ENCODE measurements at places on chromosomes 5 and 9.

DNA sequence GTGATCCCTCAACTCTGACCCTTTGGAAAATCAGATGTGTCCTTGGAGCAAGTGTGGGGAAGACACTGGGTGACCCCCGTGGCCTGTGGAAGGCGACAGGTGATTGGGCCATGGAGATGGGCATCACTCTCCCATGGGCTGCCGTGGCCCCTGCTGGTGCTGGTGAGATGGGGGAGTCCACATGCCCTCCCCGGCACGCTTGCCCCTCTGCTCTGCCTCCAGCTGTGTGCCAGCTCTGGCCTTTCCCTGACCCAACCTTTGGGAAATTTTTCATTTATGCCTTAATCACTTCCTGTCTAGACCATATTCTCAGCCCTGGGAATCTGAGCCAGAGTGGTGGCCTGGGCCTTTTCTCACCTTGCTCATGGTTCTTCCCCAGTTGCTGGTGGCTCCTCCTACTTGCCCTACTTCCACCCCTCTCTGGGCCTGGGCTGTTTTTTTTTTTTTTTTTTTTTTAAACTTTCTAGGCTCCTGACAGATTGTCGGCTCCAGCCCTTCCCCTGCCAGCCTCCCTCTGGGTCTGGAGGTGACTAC, 56.6 kb downstream of the RGS3 start:
- no peak for DNase-seq

- DNase-seq: peak; percentile 15
Observed at GRCh38 chr9:12640016-12640587, 53.1 kb upstream of the TYRP1 start.

- peak; percentile 65 for DNase-seq
Observed at GRCh38 chr5:178069909-178070308, 43.4 kb upstream of the N4BP3 start.

DNA sequence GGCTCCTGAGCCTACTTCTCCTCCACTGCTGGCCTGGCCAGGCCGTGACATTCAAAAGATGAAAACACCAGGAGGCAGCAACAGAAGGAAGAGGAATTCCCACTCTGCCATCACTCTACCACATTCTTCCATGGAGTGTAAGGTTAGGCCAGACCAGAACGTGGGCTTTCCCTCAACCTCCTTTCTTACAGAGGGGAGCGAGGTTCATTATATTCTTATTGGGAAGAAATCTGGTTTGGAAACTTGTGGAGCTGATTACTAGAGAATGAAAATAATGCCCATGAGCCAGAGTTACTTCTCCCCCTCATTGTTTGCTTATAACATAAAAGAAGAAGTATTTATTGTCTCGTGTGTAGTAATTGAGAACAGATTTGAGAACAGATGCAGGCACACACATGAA, 136.3 kb upstream of the BASP1 start:
- DNase-seq: no peak

GRCh38 chr5:179278119-179278518, 67.1 kb downstream of the ADAMTS2 start:
- DNase-seq: no peak

Measured in NCI-H526 (cell line).